ENCODE measurements at places on chromosomes 11 and 22.
A peak's percentile ranks its signal among the peaks of the same experiment; 100 is the strongest.

DNA sequence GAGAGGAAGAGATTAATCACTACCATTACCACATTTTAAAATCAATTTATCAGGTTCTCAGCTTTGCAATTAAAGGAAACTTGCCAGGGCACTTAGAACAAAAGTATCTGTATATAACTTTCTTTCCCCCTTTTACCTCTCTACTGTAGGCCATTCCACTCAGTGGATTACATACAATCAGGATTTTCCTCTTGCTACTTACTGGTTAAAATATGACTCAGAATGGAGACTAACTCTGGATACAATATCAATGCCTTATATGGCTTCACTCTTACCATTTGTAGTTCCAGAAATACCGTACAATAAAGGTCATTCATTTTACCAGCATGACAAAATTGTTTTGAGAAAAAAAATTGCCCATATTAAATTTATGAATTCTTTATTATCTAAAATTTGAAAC lies 706.8 kb downstream of the KCNA4 start:
- no peak for DNase-seq

DNA sequence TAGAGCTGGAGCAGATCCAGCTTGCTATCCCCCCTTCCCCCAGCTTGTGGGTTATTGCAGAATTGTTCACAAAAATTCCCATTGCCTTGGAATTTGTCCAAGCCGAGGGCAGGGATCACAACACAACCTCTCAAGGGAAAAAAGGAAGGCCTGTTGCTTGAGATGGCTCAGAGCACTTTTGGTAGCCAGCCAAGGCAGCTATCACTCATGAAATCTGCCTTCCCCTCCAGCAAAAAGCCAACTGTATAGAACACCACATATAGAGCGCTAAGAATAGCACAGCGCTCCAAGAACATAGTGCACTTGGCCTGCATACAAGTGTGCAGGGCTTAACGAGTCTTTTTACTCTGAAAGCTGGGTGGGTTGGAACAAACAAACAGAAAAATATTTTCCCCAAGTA lies 46.2 kb downstream of the FAM83F start:
- DNase-seq, result peak; percentile 19

DNA sequence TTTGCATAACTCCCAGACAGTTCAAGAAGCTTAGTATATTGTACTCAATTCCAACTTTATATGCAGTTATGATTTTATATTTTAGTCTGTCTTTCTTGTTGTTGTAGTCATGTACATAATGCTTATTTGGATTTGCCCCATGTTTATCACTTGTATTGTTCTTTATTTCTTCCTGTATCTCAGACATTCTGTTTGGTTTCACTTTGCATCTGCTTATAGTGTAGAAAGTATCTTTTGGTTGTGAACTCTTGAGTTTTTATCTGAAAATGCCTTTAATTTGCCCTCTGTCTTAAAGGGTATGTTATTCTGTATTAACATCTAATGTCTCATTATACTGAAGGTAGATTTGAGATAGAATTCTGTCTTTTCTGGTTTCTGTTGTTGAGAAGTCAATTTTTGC lies 275.4 kb downstream of the DYNC2H1 start:
- DNase-seq, result no peak

DNA sequence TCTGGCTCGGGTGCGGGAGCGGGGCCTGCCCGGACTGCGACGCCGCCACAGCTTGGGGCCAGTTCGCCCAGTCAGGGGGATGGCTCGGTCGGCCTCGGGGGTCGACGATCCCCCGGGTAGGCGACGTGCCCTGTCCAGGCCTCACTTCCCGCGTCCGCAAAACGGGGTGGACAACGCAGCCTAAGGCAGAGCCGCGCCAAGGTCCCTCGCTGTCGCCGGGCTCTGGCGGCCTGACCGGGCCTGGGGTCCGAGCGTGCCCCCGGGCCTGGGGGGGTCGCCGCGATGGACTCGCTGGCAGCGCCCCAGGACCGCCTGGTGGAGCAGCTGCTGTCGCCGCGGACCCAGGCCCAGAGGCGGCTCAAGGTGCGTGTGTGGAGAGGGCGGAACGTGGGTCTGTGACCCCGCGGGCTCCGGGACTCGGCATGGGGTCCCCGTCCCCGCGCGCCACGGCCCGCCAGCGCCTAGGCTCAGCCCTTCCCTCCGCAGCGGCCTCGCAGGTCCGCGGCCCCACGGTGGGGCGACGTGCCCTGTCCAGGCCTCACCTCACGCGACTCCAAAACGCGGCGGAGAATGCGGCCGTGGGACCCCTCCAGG lies 4.2 kb downstream of the SEPTIN5 start:
- DNase-seq, result no peak

DNA sequence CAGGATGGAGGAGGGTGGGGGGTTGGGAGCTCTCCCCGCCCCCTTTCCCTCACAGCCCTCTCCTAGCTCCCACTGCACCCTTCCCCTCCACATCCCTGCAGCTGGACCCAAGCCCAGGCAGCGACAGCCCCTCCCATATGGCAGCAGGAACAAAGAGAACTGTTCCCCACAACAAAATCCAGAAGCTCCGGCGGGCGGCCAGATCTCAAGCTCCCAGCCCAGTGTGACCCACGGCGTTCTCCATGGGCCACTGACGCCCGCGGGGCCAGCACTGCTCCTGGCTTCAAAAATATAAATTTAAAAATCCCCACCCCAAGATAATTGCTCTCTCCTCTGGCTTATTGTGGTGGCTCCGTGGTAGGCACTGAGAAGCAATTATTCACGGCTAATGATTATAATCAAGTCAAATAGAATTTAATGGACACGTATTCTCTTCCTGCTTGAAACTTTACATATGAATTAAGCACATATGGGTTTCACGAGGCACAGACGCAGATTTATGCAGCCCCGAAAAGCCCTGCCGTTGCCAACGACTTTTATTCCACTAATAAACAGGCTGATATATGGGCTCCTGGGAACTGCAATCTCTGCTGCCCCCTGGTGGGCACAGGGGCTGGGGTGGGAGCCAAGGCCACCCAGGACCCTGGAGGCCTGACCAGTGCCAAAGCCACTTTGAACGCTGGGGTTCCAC lies 17.5 kb downstream of the MACROD1 start:
- peak; percentile 48 for DNase-seq

DNA sequence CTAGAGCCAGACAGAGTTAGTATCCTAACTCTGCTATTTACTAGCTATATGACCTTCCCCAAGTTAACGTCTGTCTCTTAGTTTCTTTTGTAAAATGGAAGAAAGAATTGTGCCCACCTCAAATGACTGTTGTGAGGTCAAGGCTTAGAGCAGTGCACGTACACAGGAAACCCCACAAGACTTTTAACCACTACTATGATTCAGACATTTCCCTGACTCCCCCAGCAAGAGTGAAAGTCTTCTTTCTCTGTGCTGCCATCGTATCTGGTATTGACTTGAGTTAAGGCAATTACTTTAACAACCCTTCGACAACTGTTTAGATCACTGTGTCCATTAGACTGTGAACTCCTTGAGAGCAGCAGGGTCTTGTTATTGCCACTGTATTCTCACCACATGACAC lies 2.6 kb upstream of the OR52W1 start:
- no peak for DNase-seq

DNA sequence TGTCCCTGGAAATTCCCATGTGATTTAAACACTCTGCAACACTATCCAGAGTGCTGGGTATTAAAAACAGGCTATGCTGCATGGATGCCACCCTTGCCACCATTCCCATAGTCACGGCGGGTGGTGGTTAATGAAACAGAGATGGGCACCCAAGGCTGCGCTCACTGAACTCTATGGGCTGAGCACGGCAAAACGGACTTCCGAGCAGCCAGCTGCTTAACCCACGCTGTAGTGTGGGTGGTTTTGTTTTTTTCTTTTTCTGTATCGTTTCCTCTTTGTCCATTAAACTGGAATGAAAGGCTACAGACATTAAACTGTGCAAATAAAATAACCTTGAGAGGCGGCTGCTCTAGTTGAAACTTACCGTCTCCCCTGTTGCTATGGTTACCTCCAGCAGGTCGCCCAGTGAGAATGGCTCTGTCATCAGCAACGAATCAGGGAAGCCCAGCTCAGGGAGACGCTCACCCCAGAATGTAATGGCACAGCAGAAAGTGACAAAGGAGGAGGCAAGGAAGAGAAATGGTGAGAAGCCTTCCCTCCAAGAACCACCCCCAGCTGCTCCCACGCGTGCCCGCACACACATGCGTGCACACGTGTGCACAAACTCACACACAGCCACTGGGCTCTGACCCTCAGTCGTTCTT lies 102.1 kb downstream of the C11orf91 start:
- DNase-seq, result no peak

- DNase-seq, result no peak
Observed at GRCh38 chr11:113376156-113376555, 11.4 kb upstream of the ANKK1 start.

GRCh38 chr22:41501209-41501608 lies 32.3 kb downstream of the ACO2 start:
- DNase-seq, result no peak

GRCh38 chr22:17882162-17882561 lies 107.9 kb upstream of the BID start:
- DNase-seq, result no peak

GRCh38 chr11:65392899-65393298 lies 6.5 kb downstream of the FRMD8 start:
- DNase-seq, result no peak

DNA sequence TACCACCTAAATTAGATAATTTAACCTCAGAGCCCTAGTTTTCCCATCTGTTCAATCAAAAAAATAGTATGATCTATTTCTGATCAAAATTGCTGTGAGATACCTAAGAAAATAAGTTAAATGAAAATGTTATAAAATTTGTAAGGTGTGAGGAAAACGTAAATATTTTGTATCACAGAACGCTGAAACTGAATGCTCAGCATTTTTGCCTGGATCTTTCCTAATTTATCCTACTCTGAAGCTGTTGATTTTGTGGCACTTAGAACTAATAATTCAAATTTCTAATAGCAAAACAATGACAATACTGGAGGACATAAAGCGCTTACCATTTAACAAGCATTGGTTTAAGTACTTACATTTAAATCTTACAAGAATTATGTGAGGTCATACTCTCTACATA lies 674.2 kb downstream of the FAM181B start:
- no peak for DNase-seq

- DNase-seq, result no peak
Observed at GRCh38 chr11:77024745-77025144, 9.5 kb upstream of the B3GNT6 start.

GRCh38 chr11:108551651-108552462 lies 41.7 kb downstream of the EXPH5 start:
- DNase-seq, result no peak

GRCh38 chr22:44314425-44315067 lies 1.8 kb upstream of the SHISAL1 start:
- DNase-seq, result no peak

Measured in HS-27A (cell line).